Activated CD8-positive, alpha-beta memory T cell treated with anti-CD3 and anti-CD28 coated beads for 4 hours (primary cell): ENCODE measurements at places on chromosomes 1 and 21.

- DNase-seq, result no peak
Observed at GRCh38 chr1:56414728-56415224, 164.6 kb downstream of the PLPP3 start.

- DNase-seq, result no peak
Observed at GRCh38 chr21:37886726-37887299, 29.4 kb downstream of the KCNJ6 start.

- no peak for DNase-seq
Observed at GRCh38 chr21:42579456-42580075, 65.9 kb downstream of the SLC37A1 start.

- DNase-seq, result no peak
Observed at GRCh38 chr21:41769933-41770332, 3.1 kb upstream of the RIPK4 start.

GRCh38 chr21:27796106-27796505 lies 829.2 kb upstream of the ADAMTS5 start:
- DNase-seq, result no peak

DNA sequence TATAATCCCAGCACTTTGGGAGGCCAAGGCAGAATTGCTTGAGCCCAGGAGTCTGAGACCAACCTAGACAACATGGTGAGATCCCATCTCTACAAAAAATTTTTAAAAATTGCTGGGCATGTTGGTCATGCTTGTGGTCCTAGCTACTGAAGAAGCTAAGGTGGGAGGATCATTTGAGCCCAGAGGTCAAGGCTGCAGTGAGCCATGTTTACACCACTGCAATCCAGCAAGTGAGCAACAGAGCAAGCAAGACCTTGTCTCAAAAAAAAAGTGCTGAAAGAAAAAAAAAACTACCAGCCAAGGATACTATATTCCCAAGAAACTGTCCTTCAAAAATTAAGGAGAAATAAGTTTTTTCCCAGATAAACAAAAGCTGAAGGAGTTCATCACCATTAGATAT lies 78.1 kb downstream of the SH3GLB1 start:
- no peak for DNase-seq

- DNase-seq, result no peak
Observed at GRCh38 chr1:91454136-91454535, 46.5 kb upstream of the CDC7 start.
